Fibroblast of skin of scalp (primary cell): ENCODE measurements at places on chromosomes 7 and 10.

DNA sequence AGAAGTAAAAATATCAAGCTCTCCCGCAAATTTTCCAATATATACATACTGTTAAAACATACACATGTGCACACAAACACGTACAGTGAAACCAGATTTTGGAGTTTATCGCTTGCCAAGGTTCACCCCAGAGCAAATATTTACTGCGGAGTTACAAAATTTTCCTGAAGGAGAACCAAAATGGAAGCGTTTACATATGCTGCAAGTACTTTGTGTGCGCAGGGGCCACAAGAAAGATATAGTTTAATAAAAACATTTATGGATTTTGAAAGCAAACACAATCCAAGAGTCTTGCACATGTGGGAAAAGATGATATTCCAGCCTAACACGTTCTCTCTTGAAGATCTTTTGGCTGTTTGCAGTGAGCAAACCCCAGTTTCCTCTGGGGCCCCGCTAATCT lies 301.3 kb upstream of the NFE2L3 start:
- DNase-seq, result no peak

DNA sequence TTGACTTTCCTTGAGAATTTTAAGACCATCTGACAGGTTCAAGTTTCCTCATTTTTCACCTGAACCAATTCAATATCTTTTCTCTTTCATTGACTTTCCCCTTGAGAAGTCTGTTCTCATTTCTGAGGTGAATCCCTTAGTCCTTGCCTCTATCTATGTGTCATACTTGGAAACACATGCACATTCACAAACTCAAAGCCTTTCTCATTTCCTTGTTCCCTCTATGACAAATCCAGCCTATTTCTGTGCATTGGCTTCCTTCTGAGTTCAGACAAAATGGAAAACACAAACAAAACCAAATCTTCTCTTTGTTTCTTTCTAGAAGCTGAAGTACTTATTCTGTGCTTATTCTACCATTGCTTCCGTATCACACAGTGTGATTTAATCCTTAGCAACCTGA lies 13.8 kb downstream of the PTTG1IP2 start:
- DNase-seq, result no peak

- DNase-seq, result peak; percentile 2
Measured at GRCh38 chr7:29146057-29146706, at the start of gene CPVL. Gene CPVL (minus strand): TSS chr7:29146537. CDS start chr7:29121061, 25,476 bp downstream.

GRCh38 chr10:23367896-23368595 lies 23.4 kb upstream of the C10orf67 start:
- no peak for DNase-seq

DNA sequence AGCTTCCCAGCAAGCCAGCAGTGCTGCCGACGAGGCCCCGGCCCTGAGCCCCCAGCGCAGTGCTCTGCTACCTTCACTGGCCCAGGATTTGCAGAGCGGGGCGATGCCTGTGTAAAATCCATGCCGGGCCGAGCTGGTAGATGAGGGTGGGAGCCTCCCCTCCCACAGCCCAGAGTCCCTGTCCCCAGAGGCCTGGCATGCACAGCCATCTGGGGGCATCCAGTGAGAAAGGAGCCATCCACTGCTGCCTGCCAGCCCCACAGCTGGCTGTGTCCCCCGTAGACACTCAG lies 116.7 kb downstream of the RGS10 start:
- DNase-seq, result no peak

GRCh38 chr10:62919776-62920175 lies 103.6 kb upstream of the EGR2 start:
- peak; percentile 10 for DNase-seq

- no peak for DNase-seq
Measured at GRCh38 chr10:75355706-75356105, 45.9 kb downstream of the ZNF503 start.

DNA sequence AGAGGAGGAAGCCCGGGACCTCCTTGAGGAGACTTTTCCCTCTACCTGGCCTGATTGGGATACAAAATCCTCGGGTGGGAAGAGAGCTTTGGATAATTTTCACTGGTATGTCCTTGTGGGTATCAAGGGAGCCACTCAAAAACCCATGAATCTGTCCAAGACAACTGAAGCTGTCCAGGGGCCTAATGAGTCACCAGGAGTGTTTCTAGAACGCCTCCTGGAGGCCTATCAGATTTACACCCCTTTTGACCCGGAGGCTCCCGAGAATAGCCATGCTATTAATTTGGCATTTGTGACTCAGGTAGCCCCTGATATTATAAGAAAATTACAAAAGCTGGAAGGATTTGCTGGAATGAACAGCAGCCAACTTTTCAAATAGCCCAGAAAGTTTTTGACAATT lies 38.6 kb downstream of the ZNF25 start:
- DNase-seq, result no peak

DNA sequence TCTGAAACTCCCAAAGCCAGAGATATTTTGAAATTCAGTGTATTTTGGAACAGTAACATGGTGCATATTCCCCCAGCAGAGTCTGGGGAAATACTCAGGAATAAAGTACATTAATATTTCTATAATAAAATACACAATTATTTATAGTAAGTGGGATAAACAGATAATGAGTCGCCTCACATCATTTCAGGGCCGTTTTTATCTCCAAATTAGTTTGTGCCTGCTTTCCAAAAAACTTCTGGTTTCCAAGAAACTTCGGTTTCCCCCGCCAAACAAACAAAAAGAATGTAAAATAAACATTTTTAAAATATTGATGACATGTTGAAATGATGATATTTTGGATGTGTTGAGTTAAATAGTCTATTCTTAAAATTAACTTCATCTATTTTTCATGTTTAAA lies 48.2 kb downstream of the AFAP1L2 start:
- DNase-seq, result no peak

- DNase-seq, result peak; percentile 100
Measured at GRCh38 chr10:598415-599170, 90.9 kb downstream of the DIP2C start.

- no peak for DNase-seq
Measured at GRCh38 chr7:133706016-133706415, 421.1 kb upstream of the LRGUK start.

DNA sequence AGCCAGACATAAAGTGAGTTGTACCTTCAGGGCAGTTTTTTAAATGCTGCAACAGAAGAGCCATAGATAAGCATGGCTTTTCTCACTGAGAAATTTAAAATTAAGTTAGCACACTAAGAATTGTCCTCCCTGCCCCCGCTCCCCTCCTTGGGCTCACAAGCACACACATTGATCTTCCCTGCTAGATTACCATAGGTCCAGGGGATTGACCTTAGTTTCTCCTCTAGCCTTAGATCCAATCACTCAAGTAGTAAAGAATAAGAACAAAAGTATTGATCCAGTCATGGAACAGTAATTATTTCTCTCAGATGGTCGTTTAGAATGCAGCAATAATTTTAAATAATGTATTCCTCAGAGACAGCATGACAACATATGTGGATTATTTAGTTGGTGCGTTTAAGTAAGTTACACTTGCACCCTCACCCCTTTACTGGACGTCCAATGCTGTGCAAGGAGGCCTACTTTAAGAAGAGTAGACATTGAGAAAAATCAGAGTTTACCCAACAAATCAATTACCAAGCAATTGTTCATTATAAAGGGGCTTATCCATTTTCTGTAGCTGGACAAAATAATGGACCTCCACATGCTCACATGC lies 683.5 kb upstream of the GALNT17 start:
- DNase-seq, result no peak

DNA sequence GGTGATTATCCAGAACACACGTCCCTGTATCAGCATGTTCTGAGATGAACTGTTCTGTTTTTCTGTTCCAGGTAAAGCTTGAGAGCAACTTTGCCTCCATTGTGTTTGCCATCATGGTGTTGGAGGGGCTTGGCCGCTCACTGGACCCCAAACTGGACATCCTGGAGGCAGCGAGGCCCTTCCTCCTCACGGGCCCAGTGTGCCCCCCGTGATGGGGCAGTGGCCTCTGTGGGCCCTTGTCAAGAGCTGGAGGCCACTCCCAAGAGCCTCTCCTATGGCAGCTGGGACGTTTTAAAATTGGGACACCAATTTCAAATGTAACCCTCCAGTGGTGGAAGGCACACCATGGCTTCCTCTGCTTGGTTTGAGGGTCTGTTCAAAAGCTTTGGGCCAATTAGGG lies 1.9 kb upstream of the NDUFB2 start:
- no peak for DNase-seq

DNA sequence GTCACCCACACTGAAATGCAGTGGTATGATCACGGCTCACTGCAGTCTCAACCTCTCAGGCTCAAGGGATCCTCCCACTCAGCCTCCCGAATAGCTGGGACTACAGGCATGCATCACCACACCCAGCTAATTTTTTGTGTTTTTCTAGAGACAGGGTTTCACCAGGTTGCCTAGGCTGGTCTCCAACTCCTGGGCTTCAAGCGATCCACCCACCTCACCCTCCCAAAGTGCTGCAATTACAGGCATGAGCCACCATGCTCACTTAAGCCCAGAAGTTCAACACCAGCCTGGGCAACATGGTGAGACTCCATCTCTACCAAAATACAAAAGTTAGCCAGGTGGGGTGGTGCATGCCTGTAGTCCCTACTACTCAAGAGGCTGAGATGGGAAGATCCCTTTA lies 33.5 kb downstream of the GDI2 start:
- no peak for DNase-seq

- peak; percentile 84 for DNase-seq
Measured at GRCh38 chr7:78149787-78150186, 351.2 kb downstream of the PHTF2 start.

DNA sequence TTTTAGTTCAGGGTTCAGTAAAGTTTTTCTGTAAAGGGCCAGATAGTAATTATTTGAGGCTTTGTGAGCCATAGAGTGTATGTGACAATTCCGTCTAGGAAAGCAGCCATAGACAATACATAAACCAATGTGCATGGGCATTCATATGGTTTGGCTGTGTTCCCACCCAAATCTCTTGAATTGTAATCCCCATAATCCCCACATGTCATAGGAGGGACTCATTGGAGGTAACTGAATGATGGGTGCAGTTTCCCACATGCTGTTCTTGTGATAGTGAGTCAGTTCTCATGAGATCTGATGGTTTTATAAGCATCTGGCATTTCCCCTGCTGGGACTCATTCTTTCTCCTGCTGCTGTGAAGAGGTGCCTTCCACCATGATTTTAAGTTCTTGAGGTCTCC lies 29.9 kb downstream of the SEC61G start:
- peak; percentile 9 for DNase-seq

- DNase-seq, result peak; percentile 64
Measured at GRCh38 chr10:13993169-13993568, 337.6 kb downstream of the FRMD4A start.
